ENCODE measurements at places on chromosomes 5 and 9.

- no peak for DNase-seq
Observed at GRCh38 chr9:10875752-10876151, 262.9 kb upstream of the PTPRD start.

- no peak for DNase-seq
Observed at GRCh38 chr9:128084746-128085145, 16.7 kb downstream of the SLC25A25 start.

- DNase-seq, result no peak
Observed at GRCh38 chr5:58043032-58043945, 416.6 kb downstream of the PLK2 start.

GRCh38 chr9:127223810-127224177 lies 40.8 kb upstream of the GARNL3 start:
- DNase-seq, result no peak

GRCh38 chr9:4604678-4605095 lies 57.4 kb upstream of the PLPP6 start:
- peak; percentile 76 for DNase-seq

DNA sequence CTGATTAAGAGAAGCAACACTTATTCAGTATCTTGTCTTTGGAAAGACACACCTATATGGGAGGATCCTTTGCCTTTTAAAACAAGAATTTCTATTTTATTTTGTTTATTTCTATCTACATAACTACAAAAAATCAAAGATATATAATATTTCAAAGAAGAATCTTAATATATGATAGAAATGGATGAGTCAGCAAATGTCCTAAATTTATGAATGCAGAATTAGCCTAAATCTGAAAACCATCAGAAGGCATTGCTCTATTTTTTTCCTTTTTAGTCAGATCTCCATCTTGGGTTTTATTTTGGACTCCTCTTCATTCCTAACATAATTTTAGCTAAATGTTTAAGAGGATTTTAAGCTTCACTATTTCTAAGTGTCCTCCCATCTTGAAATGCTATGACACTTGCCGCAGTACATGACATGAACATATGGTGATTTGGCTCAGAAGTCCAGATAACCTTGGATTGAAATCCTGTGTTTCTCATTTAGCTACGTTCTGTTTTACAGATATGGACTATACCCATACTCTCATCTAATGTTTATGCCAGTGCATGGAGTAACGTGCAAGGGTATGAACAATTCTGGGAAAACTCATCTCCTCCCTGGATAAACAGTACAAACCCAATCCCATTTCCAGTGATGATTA lies 1322.8 kb upstream of the DMAC1 start:
- no peak for DNase-seq

DNA sequence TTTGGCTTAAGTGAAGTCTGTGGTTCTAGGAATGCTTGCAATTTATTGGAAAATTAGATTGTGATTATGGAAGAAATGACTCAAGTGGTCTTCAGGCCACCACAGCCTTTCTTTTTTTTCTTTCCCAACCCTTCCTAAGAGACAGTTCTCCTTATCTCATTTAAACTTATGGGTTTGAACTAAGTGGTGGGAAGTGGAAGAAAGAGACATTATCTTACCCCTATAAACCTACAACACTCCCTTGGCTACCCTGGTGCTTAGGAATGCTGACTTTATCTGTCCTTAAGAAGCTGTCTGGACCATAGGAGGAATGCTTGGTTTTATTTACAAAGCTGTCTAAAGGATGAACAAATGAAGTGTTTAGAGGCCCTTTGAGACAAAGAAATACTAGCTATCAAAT lies 5.1 kb upstream of the ERAP1 start:
- DNase-seq, result no peak
